ENCODE measurements at places on chromosomes 3 and 15.

GRCh38 chr15:29968895-29969561, 113.7 kb upstream of the GOLGA8J start:
- no peak for DNase-seq

DNA sequence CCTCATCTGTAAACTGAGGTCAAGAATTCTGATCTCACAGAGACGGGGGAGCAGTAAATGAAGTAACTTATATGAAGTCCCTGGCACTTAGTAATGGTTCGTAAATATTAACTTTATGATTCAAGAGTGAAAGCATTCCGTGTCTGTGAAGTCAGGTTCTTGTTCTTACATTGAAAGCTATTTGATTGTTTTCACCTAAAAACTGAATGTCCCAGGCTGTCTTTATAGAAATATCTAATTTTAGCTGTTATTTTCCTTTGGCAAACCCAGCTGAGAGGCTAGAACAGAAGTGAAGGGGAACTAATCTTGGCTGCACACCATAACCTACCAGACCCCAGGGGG, 84.5 kb downstream of the CHSY1 start:
- no peak for DNase-seq

- no peak for DNase-seq
These were observed 236.3 kb downstream of the NFKBIZ start for GRCh38 chr3:102085431-102086176.

- DNase-seq, result no peak
These were observed 94.4 kb downstream of the DTWD1 start for GRCh38 chr15:49715211-49715610.

DNA sequence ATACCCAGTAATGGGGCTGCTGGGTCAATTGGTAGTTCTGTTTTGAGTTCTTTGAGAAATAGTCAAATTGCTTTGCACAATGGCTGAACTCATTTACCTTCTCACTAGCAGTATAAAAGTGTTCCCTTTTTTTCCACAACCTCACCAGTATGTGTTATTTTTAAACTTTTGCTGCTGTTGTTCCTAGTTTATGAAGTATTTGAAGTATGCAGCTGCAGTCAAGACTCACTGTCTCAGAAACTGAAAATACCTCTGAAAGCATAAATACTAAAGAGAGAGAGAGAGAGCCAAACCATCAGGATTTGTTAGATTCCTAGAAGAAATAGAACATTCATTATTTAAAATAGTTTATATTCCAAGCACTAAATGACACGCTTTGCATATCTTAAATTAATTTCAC, 764.2 kb downstream of the NTRK3 start:
- DNase-seq, result no peak

GRCh38 chr15:31609906-31610305, 283.3 kb downstream of the KLF13 start:
- DNase-seq, result no peak

- no peak for DNase-seq
These were observed 418.8 kb upstream of the PROK2 start for GRCh38 chr3:72203613-72204349.

DNA sequence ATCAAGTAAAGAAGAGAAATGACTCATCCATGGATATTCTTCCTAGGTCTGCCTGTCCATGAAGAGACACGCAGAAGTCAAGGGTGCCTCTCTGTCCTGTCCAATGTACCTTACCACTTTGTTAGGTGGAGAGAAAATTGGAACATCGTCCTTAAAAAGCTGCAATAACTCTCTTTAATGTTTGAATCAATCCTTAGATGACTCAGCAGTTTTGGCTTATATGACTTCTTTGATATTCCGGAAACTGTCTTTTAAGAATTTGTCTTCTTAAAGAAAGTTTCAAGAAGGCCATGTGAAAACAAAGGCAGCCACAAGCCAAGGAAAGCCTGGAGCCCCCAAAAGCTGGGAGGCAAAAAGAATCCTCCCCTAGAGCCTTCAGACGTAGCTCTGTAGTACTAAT, 49.2 kb downstream of the MRPL3 start:
- no peak for DNase-seq

DNA sequence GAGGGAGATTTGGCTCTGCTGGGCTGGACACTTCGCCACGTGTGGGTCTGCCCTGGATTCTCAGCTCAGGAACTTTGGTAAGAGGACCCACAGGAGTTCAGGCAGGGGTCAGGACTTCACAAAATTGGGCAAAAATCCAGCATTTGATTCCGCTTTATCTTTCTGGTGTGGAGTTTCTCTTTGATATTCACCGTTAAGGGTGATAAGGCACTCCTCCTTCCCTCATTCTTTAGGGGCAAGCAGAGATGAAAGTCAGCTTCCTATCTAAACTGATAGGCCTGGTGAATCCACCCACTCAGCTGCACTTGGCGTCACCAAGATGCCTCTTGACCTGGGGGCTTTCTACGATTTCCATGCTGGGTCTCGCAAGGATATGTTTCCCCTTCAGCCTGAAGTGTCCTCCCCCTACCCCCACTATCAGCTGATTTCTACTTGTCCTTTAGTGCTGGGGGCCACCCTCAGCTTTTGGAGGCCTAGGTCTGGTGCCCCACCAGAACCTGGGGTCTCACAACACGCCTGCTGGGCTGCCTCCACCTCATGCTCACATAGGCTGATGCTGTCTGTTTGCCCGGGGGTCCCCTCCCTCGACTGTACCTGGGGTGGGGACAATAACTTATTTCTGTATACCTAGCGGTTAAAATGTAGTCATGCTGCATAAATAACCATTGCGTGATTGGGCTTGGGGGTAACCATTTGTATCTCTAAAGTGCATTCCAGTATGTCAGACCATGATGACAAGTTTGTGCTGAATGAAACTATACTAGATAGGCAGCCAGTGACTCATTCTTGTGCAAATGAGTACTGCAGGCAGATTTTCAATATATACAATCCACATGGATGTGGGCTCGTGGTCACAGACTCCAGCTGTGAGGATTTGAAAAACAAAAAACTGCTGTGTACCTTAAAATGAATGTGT, 248.3 kb downstream of the ADAMTS17 start:
- DNase-seq, result no peak

DNA sequence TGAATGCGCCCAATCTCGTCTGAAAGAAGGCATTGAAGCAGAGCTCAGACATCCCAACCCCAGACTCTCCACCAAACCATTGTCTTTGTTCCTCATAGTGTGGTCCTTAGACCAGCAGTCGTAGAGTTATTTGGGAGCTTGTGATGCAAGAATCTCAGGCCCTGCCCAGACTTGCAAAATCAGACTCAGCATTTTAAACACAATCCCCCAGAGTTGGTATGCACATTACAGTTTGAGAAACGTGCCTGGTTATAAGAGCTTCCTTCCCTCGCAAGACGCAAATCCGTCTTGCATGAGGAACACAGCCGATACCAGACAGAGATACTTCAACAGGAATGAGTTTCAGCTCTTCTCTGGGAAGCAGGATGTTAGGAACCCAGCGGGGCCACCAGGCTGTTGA, 38.9 kb upstream of the IREB2 start:
- no peak for DNase-seq

GRCh38 chr3:190056742-190057141, 64.0 kb downstream of the P3H2 start:
- no peak for DNase-seq

DNA sequence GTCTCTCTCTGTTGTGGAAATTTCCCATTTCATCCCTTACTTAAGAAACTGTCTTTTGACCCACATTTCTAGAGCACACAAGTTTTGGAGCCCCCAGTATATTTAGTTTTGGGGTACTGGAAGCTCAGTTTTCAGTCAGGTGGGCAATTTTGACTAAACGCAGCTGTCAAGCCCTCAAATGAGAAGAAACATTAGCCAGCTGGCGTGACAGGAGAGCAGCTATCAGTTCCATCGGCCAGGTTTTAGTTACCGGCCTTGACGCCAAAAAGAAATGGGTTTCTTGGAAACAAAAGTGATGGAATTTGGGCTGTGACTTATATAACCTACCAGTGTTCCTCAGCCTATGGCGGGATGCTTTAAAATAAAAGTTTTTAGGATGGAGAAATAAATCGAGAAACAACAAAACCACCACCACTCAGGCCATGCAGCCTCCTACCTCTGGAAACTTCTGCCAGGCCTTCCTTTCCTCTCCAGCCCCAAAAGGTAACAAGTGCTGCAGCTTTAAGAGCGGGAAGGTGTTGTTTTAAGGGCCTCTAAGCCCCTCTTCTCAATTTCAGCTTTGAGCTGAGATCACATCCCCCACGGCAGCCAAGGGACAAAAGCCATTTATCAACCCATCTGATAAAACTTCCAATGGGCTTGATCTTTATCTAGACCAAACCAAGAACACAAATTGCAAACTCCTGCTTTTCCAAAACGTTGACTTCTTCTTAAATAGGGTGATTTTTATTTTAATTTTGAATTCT, 18.3 kb downstream of the RGMA start:
- DNase-seq, result no peak

DNA sequence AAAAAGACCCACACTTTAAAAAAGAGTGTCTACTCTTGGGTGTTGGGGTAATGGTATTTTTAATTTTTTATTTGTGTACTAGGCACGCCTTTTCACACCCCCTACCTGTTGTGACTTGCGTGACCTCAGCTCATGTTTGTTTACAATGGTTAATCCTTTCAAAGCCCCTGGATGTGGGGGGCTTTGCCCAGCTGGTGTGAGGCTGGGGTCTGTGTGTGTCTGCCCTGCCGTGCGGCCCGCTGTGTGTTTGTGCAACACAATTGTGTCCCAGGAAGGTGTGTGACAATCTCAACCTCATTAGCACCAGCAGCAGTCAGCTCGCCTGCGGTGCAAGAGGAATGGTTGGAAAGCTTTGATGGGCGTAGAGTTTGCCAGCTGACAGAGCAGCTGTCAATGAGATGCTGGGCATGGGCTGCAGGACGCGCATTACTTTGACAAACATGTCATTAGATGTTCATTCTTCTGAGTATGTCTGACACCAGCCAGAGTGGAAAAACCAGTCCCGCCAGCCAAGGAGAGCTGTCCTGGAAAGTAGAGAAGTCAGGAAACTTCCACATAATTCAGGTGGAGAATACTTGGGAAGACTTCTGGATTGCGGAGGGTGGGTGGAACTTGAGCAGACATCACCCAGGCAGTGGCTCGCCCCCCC, 9.6 kb downstream of the LRRK1 start:
- peak; percentile 43 for DNase-seq

DNA sequence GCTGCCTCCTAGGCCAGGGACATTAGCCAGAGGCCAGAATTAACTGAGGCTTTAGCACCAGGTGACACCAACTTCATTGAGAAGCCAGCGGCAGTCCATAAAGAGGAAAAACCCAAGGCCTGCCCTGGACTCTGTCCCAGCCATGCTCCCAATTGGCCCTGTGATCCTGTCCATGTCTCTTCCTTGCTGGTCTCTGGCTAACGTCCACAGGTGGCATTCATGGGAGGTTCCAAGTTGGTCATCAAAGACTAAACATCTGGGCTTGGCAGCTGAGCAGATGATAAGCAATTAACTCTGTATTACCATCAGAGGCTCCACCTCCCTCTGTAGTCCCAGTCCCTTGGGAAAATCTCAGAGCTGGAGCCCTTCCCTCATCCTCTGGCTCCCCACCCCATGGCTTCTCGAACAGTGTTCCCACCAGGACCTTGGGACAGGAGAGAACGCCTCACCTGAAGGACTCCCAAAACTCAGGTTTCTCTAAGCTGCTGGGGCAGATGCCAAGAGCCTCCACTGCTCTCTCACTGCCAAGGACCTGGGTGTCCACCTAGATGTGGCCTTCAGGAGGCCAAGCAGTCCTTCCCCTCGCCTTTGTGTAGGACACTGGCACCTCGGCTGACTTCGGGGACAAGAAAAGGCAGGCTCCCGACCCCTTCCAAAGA, 40.4 kb downstream of the GOLGA6A start:
- DNase-seq, result no peak

- DNase-seq, result peak; percentile 73
These were observed 294.0 kb upstream of the SOX2 start for GRCh38 chr3:181417748-181418147.

GRCh38 chr3:88988906-88989305, 118.5 kb upstream of the EPHA3 start:
- no peak for DNase-seq

GRCh38 chr3:9808345-9809037, 1.6 kb upstream of the TTLL3 start:
- DNase-seq, result peak; percentile 33

DNA sequence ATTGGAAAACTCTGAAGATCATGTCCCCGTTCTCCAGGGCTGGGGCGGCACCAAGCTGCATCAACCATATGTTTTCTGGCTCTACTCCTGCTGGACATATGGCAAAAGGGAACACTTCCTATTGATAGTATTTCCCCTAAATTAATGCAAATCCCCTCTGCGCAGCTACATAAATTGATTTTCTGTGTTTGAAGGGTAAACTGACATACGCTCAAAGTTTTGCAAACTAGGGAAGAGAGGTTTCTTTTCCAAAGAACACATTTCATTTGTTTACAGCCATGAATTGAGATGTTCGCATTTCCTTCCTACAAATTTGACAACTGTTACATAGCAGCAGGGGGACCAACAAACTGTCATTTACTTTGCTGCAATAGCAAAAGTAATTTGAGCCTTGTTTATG, 35.9 kb downstream of the CTXND1 start:
- no peak for DNase-seq

- no peak for DNase-seq
These were observed 48.4 kb upstream of the TJP1 start for GRCh38 chr15:29870495-29871151.

DNA sequence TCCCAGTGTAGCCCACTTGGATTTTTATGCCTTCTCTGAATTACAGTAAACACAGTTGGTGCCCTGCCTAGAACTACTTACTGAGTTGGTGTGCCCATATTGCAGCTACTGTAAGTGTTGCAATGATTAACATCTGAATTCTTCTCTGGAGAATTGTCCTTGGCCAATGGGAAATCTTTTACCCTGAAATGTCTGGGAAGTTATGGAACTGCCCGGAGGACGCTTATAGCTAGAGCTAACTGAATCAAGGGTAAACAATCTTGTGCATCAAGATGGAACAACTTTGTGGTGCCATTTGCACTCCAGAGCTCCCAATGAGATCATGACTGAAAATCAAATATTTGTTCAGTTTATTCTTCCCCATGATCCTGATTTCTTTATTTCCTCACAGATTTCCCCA, 246.7 kb upstream of the CBLB start:
- no peak for DNase-seq

DNA sequence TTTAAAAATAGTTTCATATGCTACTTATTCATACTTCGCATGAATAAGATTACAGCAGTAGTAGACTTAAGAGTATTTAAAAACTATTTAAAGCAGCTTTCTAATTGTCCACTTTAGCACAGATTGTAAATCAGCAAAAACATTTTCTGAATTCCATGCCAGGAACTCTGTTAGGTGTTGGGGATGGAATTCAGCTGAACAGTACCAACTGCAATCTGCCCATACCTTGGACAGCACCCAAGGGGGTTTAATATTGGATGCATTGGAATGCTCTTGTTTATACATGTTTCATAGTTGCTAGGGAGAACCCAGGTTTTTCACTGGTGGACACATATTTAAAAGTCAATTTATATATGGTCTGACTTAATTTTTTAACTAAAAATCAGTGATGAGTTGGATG, 74.8 kb downstream of the PPM1L start:
- no peak for DNase-seq

DNA sequence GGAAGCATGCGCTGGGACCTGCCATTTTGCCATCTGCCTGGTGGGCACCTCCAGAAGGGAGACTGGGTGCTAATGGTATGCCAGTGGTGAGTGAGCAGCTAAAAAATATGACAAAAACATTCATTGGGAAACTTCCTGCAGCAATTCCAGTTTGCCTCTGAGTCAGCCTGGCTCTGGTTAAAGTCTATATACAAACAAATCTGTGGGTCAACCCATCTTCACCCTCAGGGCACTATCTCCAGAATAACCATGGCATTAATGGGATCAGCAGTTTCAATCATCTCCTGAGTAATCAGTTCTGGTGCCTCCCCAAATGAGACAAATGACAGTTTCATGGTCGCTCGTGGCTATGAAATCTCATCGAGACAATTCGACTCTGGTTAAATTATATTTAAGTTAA, 21.5 kb downstream of the FRMD4B start:
- DNase-seq, result no peak

GRCh38 chr3:33646406-33646805, 71.6 kb downstream of the CLASP2 start:
- DNase-seq, result no peak
